ENCODE measurements at places on chromosomes 16 and 17.

DNA sequence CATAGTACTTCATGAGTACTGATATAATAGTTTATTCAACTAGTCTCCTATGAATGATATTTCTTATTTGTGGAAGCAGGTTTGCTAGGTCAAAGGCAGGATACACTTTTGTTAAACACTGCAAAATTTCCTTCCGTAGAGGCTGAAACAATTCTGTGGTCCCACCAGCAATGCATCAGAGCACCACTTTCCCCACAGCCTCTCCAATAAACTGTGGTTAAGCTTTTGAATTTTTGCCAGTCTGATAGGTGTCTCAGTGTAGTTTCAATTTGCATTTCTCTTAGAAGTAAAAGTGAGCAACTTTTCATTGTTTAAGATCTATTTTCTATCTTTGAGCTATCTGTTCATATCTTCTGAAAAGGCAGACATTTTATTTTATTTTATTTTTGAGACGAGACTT, 36.4 kb upstream of the CORO6 start:
- DNase-seq: no peak

- DNase-seq: no peak
Measured at GRCh38 chr16:13186813-13187212, 285.4 kb downstream of the SHISA9 start.

DNA sequence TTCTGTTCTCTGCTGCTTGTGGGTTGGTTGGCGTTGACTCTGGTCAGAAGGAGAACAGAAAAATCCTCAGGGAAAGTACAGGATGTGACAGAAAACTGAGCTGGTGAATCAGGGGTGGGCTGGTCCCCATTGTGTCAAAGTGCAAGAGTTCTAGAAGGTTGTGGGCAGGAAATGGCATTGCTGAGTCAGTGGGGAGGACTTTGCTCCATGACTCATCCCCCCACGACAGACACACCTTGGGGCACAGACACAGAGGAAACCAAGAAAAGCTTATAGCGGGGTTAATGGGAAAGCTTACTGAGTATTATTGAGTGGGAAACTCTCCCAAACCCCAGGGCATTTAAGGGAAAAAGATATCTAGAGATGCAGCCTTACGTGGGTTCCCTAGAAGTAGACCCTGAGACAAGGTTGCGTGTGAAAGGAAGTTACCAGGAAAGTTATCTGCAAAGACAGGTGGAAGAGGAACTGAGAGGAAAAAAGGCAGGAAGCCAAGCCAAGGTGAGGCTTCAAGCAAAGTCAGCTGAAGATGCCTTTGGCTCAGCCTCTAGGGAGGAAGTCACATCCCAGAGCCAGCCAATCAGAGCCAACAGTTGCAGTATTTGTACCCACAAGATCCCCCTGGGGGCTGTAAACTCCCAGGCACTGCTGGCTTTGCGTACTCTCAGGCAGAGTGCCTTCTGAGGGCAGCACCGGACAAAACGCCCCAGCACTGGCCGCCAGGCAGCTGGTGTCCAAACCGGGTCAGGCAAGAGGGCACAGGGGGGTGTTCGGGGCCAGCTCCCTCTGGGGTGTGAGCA, 86.4 kb downstream of the FOXL1 start:
- DNase-seq: no peak

GRCh38 chr16:495127-495748, 32.3 kb upstream of the CAPN15 start:
- no peak for DNase-seq

DNA sequence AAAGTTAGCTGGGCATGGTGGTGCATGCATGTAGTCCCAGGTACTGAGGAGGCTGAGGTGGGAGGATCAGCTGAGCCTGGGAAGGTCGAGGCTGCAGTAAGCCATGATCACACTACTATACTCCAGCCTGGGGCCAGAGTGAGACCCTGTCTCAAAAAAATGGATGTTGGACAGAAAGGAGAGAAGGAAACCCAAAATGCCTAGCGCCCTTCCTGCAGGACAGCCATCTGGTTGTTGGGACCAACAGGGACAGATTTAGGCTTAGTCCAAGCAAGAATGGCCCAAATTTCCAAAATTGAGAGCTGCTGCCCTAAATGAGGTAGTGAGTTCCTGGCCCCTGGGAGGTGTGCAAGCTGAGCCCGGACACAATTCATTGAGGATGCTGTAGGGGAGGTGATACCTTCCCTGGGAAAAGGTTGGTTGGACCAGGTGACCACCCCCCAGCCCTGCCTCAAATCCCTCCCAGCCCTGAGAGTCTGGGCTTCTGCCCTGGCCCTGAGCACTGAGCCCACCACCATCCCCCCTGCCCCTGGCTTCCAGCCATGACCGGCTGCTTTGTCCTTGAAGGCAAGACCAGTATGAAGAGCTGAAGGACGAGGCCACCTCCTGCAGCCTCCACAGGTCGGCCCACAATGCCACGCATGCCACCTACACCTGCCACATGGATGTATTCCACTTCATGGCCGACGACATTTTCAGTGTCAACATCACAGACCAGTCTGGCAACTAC, 35.1 kb downstream of the IL21R start:
- no peak for DNase-seq

- no peak for DNase-seq
Measured at GRCh38 chr16:14658063-14658462, 25.3 kb downstream of the BFAR start.

- DNase-seq: no peak
Measured at GRCh38 chr17:42502926-42503325, 33.1 kb upstream of the NAGLU start.

GRCh38 chr17:50527155-50527762, 5.3 kb upstream of the EPN3 start:
- DNase-seq: no peak

DNA sequence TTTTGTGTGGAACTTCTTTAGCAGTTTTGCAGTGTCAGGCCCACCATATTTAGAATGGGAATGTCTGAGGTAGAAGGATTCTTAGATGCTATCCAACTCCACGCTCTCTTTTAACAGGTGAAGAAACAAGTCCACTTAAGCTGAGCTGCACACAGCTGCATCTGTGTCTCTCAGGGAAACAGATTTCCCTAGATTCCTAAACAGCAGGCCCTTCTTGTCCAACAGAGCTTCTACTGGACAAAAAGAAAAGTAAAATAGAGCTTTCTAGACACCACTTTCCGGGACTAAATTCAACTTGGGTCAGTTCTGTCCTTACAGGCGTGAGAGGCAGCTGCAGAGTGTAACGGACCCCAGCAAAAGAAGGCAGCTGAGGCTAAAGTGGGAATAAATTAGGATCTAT, 51.7 kb downstream of the SNX11 start:
- DNase-seq: no peak
